ENCODE measurements at places on chromosomes 1 and 21. TPM values are rescaled to one million over a fixed set of nuclear protein-coding genes. Genes with fewer than 3 reads are reported as not detected.

DNA sequence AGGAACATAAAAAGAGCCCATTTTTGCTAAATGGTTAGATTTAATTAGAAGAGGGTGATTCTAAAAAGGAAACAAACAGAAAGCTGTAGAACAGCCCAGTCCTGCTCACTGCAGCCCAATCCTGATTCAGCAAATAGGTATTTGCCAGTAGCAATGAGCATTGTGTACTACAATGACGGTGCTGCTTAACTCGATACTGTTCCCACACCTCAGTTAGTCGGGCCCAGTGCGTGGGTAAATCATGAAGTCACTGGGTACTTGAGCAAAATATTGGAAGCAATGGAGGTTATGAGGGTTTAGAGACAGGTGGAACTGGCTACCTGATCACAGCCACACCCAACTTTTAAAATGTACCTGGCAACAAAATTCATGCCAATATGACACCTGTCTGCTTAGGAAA lies 101.5 kb upstream of the ADGRL2 start:
- DNase-seq = no peak

DNA sequence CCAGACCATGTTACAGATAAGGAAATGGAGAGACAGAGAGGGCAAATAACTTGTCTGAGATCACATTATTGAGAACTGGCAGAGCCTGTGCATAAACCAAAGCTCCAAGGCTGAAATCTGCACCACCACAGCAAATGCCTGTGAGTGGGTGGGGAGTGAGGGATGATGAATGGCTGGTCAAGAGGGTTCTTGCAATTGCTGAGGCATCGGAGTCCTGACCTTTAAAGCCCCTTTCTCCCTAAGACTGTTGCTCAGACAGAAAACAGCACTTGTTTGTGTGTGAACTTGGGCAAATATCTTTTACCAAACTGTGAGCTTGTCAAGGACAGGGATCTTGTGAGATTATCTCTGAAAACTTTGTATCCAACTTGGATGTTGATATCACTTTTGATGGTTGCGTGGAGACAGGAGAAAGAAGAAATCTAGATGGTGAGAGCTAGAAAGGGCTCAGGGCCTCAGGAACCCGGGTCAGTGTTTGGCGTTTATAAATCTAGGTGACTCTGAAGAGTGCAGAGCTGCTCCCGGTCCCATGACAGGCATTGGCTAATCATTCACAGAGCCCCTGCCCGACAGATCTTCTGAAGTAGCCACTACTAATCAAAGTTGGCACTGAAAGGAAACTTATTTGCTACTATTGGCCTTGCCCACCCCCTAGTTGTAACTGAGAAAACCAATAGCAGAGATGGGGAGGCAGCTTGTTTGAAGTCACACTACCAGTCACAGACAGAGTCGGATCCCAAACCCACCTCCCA lies 122.3 kb downstream of the FOXD2 start:
- DNase-seq = peak; percentile 50

DNA sequence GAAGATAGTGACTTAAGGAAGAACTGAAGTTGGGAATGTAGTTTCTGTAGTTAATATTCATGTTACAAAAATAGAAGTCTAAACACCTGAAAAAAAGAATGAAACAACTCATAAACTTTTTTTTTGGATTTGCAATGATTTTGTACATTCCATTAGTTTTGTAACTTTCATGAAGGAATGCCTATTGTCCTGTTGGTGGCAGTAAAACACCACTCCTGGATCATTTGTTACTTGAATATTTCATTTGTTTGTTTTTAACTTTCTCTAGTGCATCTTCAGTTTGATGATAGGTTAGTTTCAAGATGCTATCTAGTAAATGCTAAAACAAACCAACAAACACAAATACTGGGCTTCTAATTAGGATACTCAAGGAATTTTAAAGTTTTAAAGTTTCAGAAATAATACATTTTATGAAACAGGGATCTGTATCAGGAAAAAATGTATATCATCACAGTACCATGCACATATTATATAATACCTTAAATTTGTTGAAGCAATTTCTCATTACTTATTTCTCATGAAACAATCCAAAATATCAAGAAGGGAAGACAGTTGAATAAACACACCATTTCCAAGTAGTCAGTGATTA lies 229.7 kb upstream of the CACYBP start:
- DNase-seq = no peak

GRCh38 chr1:65992165-65992821 lies 199.6 kb downstream of the PDE4B start:
- no peak for DNase-seq

DNA sequence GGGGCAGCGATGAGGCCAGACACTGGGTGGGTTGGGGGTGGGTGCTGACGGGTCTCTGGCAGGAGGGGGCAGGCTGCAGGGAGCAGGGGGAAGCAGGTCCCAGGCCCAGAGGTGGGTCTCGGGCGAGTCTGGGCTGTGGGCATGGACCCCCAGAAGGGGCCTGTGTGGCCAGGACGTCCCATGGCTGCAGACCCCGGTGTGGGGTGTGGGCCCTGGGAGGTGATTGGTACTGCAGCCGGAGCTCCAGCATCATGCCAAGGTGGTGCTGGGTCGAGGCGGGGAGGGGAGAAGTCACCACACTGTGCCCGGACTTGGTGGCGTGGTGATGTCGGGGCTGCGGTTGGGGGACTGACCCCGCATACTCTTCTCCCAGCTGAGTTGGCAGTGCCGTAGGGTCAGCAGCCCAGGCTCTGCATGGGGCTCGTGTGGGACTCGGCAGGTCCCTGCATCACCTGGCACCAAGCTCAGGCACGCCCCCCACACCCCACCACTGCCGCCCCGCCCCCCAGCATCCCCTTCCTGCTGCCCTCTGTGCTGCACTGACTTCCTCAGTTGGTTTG lies 31.2 kb downstream of the PRKCZ start:
- DNase-seq = no peak

DNA sequence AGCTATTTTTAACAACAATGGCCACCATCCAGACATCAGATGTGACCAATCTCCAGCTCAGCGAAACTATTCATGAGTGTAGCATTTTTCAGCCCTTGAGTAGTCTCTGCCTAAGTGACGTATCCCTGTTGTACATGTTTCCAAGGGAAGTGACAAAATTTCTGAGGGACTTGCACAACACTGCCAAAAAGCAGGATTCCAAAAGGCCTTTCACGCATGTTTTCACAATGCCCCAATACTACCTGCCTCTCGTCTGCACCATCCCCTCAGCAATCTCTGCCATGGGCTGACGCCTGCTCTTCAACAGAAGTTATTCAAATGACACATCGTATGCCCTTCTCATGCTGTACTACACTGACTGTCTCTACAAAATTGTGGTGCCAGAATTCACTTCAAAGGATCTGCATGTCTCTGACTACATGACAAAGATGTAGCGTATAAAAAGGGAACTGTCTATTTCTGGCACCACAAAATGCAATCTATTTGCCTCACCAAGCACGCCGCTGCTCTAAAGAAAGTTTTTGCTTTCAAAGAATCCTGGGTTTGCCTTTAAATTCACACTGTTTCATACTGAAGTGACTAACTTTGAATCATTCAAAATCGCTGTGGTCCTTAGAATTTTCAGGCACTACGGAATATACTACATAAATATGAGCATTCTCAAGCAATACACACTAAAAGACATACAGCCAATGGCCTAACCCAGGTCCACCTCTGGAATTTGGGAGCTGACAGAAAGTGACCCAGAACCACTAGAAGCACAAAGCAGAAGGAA lies 32.9 kb downstream of the JAK1 start:
- DNase-seq = no peak

DNA sequence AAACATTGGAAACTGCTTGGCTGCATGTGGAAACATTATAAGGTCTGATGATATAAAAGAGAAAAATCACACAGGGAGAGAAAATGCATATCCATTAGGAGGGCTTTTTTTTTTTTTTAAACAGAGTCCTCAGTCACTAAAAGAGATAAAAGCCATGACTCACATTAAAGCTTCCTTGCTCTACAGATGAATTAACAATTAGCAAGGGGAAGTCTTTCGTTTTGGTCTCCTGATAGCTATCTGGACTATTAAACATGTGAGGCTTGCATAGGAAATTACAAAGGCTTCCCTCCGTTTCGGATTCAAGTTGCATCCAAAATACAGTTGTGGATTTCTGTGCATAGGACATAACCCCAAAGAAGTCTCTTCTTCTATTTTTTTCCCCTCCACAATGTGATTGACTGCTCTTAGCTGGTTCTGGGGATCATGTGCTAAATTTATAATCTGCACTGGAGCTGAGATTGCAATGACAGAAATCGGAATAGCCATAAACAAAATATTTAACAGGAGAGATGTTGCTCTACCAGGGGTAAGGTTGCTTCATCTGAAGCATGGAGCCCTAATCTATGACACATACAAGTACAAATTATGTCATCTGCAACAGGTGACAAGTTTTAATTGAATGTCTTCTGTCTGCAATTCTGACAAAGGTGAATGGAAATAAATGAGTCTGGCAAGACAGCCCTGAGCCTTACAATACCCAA lies 146.8 kb downstream of the ESRRG start:
- DNase-seq = no peak

DNA sequence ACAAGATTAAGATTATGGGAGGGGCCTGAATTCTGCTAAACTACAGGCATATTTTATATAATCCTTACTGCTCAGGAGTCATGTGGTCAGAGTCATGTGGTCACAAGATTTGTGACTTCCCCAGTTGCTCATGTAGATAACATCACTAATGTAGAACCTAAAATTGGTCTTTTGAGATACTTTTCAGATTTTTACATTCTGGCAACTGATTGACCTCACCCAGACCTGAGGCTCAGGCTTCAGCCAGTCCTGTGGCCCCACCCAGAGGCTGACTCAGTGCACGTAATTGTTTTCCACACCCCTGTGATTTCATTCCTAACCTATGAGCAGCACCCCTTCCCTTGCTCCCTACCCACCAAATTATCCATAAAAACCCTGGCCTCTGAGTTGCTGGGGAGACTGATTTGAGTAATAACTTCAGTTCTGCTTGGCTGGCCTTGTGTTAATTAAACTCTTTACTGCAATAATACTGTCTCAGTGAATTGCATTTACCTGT lies 41.7 kb upstream of the ZNF326 start:
- DNase-seq = peak; percentile 86

DNA sequence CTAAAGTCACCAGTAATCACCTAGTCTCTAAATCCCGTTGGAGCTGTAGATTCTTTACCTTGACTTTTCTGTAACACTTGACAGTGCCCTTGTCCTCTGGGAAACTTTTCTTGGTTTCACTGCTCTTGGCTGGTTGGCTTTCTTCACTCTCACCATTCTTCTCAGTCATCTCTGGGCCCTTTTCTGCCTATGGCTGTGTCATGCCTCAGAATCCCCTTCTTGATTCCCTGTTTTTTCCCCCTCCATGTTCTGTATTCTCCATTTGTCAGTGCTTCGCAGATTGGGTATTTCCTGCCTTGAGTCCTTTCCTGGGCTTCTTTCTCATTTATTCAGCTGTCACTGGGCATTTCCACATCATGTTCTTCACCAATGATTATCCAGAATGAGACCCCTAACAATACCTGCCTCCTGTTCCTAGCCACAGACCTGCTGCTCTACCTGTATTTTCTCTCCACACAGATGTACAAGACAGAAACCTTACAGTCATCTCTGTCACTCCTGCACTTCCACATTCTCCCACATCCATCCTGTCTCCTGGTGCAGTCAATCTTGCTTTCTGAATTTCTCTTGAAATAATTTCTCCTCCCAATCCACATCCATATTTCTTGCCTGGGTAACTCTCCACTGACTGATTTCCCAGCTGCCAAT lies 14.7 kb downstream of the UCK2 start:
- DNase-seq = no peak

DNA sequence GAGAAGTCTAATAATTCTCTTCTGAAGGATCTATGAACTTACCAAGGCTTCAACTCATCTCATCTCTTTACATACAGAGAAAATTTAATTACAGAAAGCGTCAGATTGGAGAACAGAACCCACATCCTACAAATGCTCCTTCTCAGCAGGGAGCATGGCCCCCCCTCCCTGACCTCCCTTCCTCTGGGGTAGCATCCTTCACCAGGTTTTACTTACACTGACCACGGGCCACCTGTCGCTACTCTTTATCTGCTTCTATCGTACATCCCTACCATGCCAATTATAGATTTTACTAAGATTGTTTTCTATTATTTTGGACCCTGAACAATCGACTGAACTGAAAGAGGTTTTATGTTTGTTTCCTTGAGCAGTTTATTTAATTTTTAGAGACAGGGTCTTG lies 25.8 kb downstream of the RIPPLY3 start:
- no peak for DNase-seq

GRCh38 chr1:68347415-68347814 lies 102.3 kb downstream of the RPE65 start:
- no peak for DNase-seq

DNA sequence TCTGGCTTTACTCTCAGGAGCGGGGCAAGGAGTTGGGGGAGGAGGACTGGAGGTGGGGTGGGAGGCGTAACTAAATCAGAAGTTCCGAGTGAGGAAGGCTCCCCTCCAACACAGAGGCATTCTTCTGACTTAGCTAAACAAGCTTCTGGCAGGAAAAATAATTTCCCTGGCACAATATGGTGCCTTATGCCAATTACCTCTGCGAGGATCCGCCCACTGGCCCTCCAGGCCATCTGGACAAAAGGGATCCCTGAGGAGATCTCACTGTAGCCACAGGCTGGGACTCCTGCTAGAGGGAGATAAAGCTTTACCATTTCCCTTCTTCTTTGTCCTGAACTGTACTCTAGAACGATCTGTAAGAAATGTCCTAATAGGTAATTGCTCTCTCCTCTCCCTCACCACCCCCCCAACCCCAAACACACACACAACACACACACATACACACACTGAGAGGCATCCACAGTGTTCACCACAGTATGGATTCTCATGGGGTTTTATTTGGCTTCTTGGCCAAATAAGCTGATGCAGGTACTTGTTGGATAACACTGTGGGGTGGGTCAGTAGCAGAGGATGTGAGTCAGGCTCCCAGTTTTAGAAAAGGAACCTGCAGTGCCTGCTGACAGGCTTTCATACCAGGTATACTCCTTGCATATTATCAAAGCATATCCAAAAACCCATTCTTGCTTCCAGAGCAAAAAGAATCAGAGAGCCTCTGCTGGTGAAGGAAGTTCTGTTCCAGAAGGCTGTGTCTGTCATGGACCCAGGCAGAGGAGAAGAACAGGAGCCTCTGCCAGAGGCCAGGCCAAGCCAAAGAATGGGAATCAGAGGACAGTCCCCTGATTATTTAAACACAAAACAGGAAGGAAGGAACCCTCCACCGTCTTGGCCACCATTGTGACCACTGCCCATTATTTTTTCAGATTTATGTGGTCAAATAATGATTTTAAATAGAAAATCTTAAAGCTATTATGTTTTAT lies 169.1 kb downstream of the C1orf21 start:
- DNase-seq = no peak

- DNase-seq = no peak
Observed at GRCh38 chr1:25095635-25096200, 136.6 kb downstream of the SYF2 start.

The JAM2 gene
- total RNA-seq = 9.5 TPM

The ATF6 gene
- 19.6 TPM for total RNA-seq

The TNFAIP8L2 gene
- total RNA-seq = 1.2 TPM

The PCNX2 gene
- total RNA-seq = 6.7 TPM

The PRAMEF12 gene
- not detected for total RNA-seq

The SLAMF8 gene
- 1.5 TPM for total RNA-seq

The SPATA45 gene
- not detected for total RNA-seq

The LHX8 gene
- total RNA-seq = not detected

Measured in colonic mucosa (tissue), 4 donors.